ENCODE measurements at places on chromosomes 2 and 18.

DNA sequence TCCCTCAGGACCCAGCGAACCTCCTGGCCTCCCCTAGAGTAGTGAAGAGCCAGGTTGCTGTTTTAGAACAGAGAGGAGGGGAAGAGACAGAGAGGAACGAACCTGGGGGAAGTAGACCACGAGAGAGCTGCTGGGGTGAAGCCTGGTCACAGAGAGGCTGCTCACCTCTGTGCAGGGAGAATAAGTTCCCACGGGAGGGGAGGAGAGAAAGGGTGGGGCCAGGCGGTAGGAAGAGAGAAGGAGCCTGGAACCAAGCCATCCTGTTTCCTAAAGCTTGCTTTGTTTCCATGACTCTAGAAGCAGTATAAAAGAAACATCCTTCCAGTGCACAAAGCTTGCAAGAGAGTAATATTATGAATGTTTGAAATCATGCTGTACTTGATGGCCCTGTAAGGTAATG, 147.9 kb downstream of the MYT1L start:
- no peak for DNase-seq

DNA sequence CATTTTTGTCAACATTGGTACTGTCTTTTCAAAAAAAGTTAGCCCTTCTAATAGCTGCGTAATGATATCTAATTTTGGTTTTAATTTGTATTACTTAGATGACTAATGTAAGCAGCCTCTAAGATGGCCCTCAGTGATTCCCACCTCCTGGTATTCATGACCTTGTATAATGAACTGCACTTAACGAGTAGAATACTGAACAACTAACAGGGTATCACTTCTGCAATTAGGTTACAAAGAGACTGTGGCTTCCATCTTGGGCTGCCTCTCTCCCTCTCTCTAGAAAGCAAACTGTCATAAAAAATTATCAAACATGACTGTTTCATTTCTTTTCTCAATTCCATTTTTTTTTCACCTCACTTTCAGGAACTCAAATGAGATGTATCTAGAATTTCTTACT, 120.9 kb downstream of the RNF152 start:
- DNase-seq = no peak

DNA sequence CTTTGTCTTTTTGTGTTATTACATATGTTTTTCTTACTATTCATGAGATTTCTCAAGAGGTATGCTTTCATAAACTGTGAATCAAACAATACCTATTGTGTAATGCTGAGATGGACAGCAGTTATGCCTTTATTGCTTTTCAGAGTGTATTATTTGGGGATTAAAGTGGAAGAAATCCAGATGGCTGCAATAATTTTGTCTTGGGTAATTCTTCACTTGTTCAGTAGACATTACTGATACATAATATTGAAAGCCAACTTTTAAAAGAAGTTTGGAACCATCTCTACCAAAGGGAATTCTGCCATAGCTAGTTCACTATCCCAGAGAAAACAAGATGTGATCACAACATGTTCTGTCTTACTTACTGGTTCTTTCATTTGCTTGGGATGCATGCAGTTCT, 253.4 kb upstream of the ZSWIM2 start:
- DNase-seq = no peak

- DNase-seq = no peak
These were observed 40.0 kb upstream of the STPG4 start for GRCh38 chr2:47195148-47195547.

GRCh38 chr2:20438334-20439192, 8.3 kb upstream of the RHOB start:
- no peak for DNase-seq

DNA sequence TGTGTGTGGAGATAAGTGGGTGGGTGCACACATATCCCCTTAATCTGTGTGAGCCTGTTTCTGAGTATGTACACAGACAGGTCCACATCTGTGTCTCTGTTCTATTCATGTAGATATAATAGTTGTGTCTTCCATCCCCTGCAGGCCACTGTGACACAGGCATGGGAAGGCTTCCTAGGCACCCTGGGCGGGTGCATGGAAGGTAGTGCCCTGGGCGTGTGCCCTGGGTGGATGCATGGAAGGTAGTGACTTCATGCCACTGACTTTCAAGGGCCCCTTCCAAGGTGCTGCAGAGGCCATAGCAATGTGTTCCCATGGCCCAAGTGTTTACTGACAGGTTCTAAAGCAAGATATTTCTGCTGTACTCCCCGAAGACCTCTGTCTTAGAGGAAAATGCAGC, 462.5 kb upstream of the HS6ST1 start:
- DNase-seq = no peak

- no peak for DNase-seq
These were observed 2.8 kb upstream of the RMP24 start for GRCh38 chr18:35969676-35970075.

- no peak for DNase-seq
These were observed 18.1 kb upstream of the ATOH8 start for GRCh38 chr2:85735691-85736090.

DNA sequence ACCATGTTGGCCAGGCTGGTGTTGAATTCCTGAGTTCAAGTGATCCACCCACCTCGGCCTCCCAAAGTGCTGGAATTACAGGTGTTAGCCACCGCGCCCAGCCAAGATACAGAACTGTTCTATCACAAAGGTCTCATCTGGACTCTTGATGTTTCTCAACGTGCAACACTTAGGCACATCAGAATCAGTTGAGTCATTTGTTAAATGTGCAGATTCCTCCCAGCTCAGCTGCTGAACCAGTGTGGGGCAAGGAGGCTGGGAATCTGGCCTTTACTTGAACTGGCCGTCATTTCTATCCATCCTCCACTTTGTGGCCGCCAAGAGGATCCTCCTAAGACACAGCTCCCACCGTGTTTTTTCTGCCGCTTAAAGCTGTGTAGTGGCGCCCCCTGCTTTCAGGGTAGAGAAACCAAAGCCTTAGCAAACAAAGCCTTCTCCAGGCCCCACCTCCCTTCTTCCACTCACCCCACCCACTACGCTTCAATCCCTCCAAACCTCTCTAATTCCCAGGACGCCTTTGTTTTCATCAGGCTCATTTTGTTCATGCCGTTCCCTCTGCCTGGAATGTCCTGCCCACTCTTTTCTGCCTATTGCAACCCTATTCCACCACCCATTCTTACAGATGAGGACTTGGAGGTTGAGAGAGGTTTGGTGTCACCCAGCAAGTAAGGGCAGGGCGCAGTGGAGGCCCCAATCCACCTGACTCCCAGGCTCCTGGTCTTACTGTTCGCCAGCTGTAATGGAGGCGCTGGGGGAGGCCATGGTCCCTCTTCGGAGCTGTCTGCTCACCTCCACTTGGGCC, 776 bp upstream of the SPEG start:
- peak; percentile 40 for DNase-seq

GRCh38 chr2:105258835-105259350, 17.4 kb downstream of the GPR45 start:
- DNase-seq = no peak

DNA sequence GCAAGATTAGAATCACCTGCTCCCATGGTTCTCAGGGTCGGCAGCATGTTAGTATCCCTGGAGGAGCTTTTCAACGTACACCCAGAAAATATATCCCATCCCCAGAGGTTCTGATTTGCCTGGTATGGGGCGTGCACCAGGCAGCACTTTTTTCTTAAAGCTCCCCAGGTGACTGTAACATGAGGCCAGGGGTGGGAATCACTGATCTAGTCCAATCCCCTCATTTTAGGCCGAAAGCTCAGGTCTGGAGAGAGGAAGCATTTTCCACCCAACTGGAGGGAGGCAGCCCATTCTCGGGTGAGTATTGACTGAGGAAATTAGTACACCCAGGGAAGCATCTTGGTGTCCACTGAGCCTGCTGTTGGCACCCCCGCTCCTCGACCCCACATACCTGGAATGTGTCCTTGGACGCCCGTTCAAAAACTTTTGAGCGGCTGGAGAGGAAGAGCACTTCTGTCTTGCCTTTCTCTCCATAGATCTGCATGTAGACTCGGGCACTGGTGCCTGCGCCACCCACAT, 94.3 kb downstream of the LOXHD1 start:
- no peak for DNase-seq

GRCh38 chr2:207772081-207772843, 2.6 kb upstream of the FZD5 start:
- DNase-seq = peak; percentile 30

- DNase-seq = peak; percentile 91
These were observed 16.9 kb downstream of the LCT start for GRCh38 chr2:135820003-135820618.

DNA sequence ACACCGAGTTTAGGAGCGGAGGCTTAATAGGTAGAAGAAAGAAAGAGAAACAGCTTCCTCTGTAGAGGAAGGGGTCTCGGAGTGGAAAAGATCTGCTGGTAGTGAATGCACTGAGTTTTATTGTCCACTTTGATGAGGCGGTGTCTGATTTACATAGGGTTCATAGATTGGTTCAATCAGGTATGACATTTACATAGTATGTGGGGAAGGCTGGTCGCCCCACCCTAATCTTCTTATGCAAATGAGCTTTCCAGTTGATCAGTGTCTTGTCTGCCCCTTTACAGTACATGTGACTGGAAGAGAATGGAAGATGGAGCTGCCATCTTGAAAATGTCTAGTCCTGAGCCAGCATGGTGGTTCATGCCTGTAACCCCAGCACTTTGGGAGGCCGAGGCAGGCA, 19.9 kb upstream of the CNOT11 start:
- DNase-seq = no peak
